ENCODE measurements at places on chromosomes 5 and 9.

GRCh38 chr9:374736-375135 lies 160.1 kb downstream of the DOCK8 start:
- DNase-seq, result no peak

GRCh38 chr5:141683596-141684141 lies 1.6 kb upstream of the ARAP3 start:
- DNase-seq, result no peak

GRCh38 chr5:174309131-174309795 lies 263.8 kb downstream of the NSG2 start:
- DNase-seq, result no peak

DNA sequence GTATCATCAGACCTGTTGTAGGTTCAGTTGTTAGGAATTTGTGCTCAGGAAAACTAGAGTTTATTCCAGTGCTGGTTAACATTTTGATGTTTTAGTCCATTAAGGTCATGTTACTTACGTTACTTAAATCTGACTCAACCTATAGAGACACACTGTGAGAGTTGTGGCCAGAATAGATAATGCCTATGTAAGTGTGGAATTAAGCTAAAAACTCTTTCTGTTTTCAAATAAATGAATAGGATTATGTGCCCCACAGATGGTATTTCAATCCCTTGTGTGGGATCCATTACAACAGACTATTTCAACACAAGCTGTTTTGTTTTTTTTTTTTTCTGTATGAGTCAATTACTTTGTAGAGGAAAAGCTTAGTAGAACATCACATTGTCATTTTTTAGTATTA lies 68.1 kb downstream of the MEGF10 start:
- DNase-seq, result no peak

- DNase-seq, result no peak
Observed at GRCh38 chr5:122835681-122836080, 9.7 kb upstream of the SNX24 start.

DNA sequence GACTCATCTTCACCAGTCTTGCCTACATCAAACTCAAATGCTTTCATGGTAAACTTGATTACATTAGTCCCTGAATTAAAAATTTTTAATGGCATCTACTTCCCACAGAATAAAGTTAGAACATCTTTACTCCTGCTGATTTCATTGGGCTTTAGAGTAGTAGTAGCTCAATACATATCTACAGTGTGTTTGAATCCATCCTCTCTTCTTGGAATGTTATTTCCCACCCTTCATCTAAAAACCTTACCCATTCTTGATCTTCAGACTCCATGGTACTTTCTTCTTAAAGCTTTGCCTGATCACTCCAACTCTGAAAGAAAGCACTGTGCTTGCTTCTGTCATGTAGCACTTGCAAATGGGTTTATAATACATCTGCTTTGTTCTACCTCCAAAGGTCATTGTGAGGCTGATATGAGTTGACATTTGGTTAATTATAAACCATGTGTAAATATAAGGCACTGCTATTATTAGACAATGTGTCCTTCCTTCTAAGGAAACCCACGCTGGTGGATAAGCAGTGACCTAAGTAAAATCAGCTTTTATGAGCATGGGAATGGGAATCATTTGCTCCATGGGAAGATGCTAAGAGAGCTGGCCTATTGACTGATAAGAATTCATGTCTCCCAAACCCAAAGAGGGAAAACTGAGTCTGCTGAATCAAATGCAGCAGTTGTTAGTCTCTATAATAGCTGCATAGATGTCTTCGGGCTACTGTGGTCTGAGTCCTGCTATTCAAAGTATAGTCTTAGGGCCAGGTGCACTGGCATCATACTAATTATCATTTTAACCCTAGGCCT lies 7.5 kb upstream of the PRLR start:
- DNase-seq, result no peak

DNA sequence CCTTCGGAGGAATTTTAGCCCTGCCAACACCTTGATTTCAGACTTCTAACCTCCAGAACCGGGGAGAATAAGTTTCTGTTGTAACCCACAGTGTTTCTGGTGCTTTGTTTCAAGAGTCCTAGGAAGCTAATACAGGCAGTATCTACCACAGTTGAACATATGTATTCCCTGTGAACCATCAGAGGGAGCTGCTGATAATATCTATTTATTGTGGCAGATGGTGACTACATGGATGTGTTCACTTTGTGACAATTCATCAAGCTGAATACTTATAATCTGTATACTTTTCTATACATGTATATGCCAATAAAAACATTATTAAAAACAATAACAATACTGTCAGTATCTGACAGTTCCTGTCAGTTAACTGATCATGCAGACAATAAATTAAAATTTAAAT lies 137.2 kb upstream of the GNA14 start:
- DNase-seq, result no peak

DNA sequence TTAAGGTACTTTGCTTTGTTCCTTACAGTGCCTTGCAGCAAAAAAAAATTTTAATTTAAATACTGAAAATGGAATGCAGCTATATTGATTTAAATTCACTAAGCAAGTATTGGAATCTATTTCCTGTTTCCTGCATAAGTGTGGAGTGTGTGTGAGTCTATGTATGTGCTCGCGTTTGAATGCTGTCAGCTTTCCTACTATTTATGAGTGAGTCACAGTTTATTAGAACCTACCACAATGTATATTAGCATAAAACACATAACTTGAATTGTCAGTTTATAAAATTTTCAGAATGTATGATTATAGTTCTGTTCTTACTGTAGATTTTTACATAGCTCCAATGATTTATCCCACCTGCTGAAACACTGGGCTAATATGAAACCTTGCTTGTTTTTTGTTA lies 302.1 kb downstream of the NR2F1-AS1 start:
- no peak for DNase-seq

DNA sequence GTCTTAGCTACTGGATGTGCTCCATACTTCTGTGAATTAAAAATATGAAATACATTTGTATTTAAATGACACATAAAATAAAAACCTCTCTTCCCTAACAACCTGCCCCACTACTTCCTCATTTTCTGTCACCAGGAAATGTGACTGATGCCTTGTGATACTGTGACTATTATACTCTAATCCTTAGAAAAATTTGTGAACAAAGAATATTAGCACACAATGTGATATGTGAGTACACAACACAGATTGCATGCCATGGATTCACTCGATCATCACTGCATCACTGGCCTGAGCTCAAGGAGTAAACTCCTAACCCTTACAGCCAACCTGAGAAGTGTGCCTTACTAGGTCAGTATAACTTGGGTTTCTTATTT lies 281.0 kb downstream of the EFNA5 start:
- DNase-seq, result no peak

DNA sequence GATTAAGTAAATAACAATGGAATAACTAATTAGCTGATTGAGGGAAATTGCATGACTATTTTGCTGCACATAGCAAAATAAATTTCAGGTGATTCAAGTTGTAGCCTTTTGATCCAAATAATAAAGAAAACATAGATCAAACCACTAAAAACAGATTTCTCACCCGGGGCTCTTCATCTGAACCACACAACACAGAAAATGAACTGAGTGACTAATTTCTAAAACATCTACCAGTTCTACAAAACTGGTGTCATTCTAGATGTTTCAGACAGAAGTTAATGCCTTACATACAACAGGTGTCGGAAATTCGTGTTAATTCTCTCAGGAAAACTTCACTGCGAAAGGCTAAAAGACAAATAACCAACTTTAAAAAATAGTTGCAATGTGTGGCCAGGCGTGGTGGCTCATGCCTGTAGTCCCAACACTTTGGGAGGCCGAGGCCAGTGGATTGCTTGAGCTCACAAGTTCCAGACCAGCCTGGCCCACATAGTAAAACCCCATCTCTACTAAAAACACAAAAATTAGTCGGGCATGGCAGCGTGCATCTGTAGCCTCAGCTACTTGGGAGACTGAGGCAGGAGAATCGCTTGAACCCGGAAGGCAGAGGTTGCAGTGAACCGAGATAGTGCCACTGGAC lies 6.9 kb downstream of the PROP1 start:
- DNase-seq, result no peak

DNA sequence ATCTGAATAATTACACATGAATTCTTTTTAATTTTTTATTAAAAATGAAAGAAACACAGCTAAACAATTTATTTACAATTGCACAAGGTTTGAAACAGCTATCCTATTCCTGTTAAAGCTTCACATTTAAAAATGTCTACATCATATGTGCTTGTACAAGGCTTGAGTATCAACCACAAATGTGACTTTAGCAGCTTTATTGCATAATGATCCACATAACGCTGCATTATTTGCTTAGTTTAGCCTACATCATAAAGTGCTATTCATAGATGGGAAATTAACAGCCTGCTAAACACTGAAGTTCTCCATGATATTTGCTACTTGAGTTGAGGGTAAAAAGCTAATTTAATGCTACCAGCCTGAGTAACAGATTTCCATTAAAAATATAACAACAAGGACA lies 45.0 kb downstream of the TRIM36 start:
- no peak for DNase-seq

DNA sequence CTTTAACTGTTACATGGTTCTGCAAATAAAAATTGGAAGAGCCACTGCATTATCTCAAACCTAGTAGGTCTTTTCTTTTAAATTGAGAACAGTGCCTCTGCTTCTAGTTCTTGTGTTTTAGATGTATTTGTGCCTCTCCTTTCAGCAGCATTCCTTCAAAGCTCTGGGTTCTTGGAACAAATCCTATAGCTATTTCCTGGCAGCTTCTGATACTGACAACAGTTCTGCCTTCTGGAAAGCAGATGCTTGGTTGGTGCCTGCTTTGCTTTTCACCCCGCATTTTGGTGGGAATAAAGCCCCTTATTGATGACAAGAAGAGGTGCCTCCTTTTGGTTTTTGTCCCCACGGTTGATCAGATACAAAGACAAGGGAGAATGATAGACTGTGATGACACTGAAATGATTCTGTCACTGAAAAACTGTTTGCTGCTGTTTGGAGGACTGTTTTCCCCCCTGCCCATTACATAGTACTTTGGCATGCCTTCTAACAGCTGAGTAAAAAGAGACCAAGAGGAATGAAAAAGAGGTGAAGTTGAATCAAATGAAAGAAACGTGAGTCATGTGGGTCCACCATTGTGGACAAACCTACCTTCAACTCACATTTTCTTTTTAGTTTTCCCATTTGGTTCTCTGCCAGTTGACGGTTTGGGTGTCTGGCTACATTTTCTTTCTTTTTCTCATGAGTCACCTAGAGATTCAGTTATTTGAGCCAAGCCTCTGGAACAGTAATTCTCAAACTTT lies 5.6 kb downstream of the PTCD2 start:
- DNase-seq, result no peak

DNA sequence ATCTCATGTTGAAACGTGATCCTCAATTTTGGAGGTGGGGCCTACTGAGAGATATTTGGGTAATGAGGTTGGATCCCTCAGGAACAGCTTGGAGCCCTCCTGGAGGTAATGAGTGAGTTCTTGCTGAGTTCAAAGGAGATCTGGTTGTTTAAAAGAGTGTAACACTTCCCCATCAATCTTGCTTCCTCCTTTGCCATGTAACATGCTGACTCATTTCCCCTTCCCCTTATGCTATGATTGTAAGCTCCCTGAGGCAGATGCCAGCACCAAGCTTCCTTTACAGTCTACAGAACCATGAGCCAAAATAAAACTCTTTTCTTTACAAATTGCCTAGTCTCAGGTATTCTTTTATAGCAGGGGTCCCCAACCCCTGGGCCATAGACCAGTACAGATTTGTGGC lies 352.3 kb downstream of the SLCO4C1 start:
- no peak for DNase-seq

GRCh38 chr5:160020266-160020770 lies 11.4 kb downstream of the TTC1 start:
- DNase-seq, result no peak

DNA sequence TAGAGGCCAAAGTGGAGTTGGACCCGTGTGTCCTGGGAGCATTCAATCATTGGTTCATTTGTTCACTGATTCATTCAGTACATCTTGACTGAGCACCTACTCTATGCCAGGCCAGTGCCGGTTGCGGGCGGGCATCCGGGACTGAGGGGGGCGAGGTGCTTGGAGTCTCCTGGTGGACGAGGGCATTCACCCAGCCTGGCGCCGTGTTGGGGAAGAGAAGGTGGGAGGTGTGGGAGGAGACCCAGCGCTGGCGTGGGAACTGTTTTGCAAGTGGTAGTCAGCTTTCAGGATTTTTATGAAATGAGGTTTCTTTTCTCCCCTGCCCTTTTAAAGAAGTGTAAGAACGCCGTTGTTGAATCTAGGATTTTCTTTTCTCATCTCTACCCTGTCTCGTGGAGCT lies 37.2 kb downstream of the NCS1 start:
- no peak for DNase-seq

DNA sequence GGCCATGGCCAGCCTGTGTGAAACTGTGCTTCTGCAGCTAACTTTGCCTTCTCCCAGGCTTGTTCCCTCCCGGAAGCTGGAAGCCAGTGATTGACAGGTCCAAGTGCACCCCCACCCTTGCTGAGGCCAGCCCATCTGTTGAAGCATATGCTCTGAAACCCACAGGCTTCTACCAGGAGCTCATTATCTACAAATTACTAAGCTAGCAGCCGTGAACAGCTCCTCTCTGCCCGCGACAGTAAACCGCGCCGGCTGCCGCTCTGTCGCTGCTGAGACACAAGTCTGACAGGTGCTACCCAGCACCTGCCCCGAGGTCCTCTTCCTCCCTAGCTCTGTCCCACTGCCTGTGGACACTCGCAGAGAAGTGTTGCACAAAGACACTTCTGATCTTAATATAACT lies 490.9 kb downstream of the GADD45G start:
- DNase-seq, result no peak

- no peak for DNase-seq
Observed at GRCh38 chr5:51002368-51002767, 335.9 kb downstream of the PARP8 start.

DNA sequence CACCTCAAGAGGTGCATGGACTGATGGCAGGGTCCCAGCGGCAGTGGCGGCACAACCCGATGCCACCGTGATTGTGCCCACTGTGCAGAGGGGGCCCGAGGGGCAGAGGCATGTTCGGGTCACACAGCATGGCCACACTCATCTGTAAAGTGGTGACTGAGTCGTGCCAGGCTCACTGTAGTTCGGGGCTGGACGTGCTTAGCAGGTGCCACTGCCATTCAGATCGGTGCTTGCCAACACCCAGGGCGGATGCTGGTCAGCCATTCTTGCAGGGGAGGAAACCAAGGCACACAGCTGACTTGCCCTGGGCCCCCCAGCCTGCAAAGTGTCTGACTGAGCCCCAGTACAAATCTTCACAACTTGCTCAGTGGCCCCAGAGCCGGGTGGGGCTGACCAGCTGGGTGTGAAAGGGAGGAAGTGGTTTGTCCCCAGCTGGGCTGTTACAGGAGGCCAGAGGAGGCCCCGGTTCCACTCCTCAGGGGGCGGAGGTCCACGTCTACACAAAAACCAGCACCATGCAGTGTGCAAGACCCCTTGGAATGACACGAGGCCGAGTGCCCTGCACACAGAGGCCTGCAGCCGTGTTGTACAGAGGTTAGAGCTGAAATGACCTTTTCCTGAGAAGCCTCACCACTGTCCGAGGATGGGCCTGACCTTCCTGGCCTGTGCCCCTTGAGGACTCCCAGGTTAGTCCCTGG lies 17.9 kb downstream of the FGD3 start:
- DNase-seq, result peak; percentile 41

- DNase-seq, result no peak
Observed at GRCh38 chr9:104682642-104683041, 11.7 kb upstream of the OR13D1 start.

- no peak for DNase-seq
Observed at GRCh38 chr5:62974623-62975022, 396.0 kb downstream of the LRRC70 start.
